ENCODE measurements at places on chromosomes 3 and 15.

DNA sequence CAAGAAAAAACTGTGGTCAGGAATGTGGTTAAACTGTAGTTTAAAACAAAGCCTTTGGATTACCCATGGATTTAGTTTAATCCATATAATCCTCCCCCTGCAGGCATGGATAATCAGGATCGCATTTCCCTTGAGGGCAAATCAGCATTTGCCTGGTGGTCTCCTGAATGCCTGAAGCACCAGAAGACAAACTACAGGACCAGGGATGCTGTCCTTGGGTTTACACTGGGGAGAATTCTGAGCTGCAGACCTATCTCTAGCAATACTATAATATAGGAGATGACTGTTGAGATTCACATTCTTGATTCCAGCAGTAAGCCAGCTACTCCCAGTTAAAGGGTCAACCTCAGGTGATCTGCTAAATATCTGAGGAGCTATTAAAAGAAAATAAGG is 10.6 kb downstream of the PIK3CB start:
- no peak for DNase-seq

DNA sequence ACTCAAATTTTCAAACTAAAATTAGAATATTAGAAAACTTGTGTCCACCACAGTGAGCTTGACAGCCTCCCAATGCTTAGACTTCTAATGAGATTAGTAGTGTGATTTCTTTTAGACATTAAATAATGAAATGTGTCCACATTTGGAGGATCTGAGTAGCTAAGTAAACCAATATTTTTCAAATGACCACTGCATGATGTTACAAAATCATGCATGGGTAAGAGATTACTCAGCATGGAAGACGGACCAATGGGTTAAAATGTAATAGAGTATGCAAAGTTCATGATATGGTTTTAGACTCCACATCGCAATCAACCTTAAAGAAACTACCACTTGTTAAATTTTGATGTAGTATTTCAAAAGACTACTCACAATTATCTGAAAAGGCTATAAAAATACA is 130.6 kb downstream of the IMPG2 start:
- DNase-seq: no peak

DNA sequence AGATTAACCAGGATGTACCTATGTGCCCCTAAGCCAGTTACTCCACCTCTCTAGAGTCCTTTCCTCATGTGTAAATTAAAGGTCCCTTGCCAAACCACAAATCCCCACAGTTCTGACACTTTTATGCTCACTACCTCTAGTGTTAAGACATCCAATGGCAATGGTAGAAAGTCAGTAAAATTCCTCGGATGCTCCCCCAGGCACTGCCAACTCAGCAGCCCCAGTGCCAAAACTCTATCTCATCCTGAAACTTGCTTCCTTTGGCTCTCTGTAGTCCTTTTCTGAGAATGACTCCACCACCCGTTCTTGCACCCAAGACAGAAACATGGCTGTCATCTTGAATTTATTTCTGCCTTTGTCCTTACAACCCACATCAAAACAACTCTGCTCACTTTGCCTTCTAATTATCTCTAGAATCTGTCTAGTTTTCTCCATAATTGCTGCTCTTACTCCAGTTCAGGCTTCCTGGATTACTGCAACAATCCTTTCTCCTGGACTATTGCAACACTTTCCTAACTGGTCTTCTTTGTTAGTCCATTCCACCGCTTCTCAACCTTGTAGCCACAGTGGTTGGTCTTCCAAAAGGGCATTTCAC is 41.6 kb downstream of the MB21D2 start:
- no peak for DNase-seq

- DNase-seq: no peak
Measured at GRCh38 chr15:40287968-40288367, 5.1 kb upstream of the ANKRD63 start.

GRCh38 chr3:197454014-197454413 is 101.8 kb downstream of the BDH1 start:
- DNase-seq: no peak

DNA sequence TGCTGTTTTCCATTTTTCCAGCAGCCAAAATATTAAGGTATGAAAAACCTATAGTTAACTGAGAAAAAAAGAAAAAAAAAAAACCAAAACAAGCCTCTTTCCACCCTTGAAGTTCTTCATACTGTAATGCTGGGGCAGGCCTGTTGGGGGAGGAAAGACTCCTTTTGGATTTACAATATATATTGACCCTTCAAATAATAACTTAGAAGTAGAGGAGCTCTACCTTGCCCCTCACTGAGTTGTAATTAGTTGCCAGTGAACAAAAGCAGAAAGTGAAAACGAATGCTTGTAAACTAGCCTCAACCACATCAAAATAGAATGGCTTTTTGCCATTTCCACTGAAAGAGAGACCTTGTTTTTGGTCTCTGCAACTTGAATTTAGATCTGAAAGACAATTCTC is 326.6 kb downstream of the NR2F2 start:
- DNase-seq: no peak

DNA sequence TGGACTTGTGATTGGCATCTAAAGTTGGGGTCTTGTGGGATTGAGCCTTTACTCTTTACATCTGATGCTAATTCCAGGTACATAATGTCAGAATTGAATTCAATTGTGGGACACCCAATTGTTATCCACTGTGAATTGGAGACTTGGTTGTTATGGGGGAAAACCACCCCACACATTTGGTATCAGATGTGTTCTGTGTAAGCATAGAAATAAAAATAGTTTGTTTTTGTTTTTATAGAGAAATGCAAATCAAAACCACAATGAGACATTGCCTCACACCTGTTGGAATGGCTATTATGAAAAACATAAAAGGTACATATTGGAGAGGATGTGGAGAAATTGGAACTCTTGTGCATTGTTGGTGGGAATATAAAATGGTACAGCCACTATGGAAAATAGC is 58.5 kb downstream of the CPA3 start:
- DNase-seq: no peak

GRCh38 chr3:27930052-27930602 is 208.0 kb upstream of the EOMES start:
- DNase-seq: no peak

DNA sequence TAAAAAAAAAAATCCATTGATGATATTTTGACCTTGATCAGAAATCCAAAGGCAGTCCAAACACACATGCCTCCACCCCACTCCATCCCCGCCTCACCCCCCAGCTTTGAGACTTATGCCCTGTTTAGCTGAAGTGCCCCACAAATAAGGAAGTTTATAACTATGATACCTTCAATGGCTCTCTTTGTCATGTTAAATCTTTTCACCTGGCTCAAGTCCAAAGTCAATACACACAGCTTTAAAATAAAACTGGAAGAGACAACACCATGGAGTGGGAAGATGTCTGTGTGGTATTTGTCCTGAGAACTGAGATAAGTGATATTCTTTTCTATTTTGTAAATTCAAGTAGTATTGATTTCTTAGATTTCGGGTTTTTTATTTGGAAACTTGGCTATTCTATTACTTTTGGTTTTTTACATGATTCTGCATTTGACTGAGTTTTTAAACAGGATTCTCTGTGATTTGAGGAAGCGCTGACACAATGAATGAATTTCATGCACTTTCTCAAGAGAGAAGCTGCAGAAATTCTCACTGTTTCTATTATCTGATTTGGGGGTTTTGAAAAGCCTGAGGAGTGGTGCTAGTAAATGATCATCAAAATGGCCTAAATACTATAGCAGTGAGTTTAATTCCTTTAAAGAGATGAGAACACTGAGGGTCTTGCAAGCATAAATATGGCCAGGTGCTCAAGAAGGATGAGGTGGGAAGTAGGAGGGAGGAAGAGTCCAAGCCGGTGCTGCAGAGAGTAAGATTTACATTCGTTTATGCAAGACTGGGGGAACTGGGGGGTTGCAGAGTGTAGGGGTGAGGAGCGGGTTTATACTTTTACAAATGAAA is 5.2 kb downstream of the FOXB1 start:
- no peak for DNase-seq

Data from nucleus accumbens (tissue), 56 donors.